Fibroblast of gingiva (primary cell): ENCODE measurements at places on chromosomes 16 and 17.

GRCh38 chr16:86375851-86376250, 134.5 kb upstream of the FOXF1 start:
- no peak for DNase-seq

DNA sequence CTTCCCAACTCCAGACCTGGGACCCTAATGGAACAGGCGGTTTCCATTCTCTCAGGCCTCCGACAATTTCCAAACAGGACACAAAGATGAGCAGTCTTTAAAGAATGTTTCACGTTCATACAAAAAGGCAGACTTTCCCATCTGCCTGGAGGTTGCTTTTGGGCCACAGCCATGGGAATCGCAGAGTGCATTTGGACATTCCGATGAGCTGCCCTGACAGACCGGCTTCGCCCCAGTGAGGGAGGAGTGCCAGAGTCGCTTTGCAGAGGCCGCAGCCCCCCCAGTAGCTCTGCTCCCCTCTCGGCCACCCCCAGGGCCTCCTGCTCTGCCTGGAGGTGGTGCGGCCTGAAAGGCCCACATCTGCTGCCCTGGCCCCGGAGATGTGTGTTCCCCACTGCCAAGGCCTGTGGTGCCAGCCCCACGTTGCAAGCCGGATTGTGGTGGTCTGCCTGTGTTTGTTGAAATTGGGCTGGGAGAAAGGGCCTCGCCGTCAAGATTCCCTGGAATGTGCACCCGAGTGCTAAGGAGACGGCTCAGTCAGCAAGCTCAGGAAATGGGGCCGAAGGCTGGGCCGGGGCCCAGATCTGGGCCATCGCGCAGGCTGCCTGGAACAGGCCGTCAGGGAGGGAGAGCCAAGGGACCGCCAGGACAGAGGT, 89.8 kb downstream of the C16orf95 start:
- DNase-seq: peak; percentile 27

DNA sequence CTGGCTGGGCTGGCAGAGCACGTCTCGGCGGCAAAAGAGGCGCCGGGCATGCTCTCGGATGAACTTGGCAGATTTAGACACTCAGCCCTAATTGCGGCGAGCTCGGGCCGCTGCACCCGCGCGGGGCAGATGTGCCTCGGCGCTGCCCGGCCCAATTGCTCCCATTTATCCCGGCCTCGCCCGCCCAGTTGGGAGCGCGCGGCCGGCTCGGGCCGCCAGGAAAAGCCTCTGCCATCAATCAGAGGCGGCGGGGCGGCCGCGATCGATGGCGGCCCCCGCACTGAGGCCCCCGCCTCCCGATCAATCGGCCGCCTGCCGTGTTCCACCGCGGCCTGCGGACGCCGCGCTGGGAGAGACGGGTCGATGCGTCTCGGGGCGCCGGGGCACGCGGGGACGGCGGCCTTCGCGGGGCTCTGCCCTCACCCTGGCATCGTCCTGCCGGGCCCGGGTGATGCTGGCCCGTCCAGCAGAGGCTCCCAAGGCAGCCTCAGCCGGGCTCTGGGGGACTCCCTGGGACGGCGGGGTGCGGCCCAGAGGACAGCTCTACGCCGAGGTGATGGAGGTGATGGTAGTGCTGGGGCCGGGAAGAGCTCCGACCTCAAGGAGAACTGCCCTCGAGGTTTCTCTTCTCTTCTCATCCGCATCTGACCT, 200.9 kb upstream of the N4BP1 start:
- DNase-seq: no peak

- no peak for DNase-seq
Measured at GRCh38 chr16:50314665-50315064, 48.3 kb downstream of the ADCY7 start.
